ENCODE measurements at places on chromosomes 4 and X. TPM values are rescaled to one million over a fixed set of nuclear protein-coding genes. Genes with fewer than 3 reads are reported as not detected.

EDA2R gene
- total RNA-seq, result 1.4 TPM

DIPK2B gene
- 21.4 TPM for total RNA-seq

GPR82 gene
- total RNA-seq, result 0.22 TPM

SCD5 gene
- total RNA-seq, result 5.1 TPM

DCAF4L1 gene
- 0.24 TPM for total RNA-seq

CDKL2 gene
- total RNA-seq, result 0.11 TPM

RTL3 gene
- total RNA-seq, result 0.08 TPM

Data from Right ventricle myocardium inferior (tissue), 1 donor.